ENCODE measurements at places on chromosomes 11 and 22.

- no peak for DNase-seq
Measured at GRCh38 chr22:39364714-39365491, 15.1 kb downstream of the SYNGR1 start.

GRCh38 chr11:23404225-23405160, 544.2 kb upstream of the CCDC179 start:
- DNase-seq = no peak

- no peak for DNase-seq
Measured at GRCh38 chr11:10122326-10123197, 171.5 kb downstream of the SBF2 start.

GRCh38 chr22:36029406-36029755, 757 bp upstream of the RBFOX2 start:
- DNase-seq = no peak

GRCh38 chr11:133509924-133510697, 22.2 kb downstream of the OPCML start:
- DNase-seq = no peak

GRCh38 chr11:76648061-76648460, 22.5 kb downstream of the LRRC32 start:
- no peak for DNase-seq

DNA sequence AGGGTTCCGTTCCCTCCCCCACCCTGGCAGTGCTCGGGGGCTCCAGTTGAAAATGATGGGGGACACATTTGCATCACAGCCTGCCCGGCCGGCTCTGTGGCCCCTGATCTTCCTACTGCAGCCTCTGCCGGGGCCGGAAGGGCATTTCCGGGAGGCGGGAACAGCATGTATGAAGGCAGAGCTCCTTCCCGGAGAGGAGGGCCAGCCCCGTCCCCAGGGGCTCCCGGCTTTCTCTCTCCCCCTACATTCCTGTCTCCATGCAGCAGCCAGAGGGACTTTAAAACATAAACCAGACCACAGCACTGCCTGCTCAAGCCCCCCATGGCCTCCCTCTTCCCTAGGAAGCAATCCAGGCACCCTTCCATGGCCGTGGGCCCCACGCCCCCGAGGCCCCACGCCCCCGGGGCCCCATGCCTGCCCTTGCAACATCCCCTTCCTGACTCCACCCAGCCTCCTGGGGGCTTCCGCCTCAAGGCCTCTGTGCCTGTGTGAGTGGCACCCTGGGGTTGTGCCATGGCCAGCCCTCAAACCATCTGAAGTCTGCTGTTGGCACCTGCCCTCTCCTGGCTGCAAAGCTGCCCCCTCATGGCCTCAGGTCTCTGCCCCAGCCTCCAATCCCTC, 73.1 kb downstream of the CDKN1C start:
- no peak for DNase-seq

- no peak for DNase-seq
Measured at GRCh38 chr11:103633068-103633788, 403.2 kb upstream of the DDI1 start.

DNA sequence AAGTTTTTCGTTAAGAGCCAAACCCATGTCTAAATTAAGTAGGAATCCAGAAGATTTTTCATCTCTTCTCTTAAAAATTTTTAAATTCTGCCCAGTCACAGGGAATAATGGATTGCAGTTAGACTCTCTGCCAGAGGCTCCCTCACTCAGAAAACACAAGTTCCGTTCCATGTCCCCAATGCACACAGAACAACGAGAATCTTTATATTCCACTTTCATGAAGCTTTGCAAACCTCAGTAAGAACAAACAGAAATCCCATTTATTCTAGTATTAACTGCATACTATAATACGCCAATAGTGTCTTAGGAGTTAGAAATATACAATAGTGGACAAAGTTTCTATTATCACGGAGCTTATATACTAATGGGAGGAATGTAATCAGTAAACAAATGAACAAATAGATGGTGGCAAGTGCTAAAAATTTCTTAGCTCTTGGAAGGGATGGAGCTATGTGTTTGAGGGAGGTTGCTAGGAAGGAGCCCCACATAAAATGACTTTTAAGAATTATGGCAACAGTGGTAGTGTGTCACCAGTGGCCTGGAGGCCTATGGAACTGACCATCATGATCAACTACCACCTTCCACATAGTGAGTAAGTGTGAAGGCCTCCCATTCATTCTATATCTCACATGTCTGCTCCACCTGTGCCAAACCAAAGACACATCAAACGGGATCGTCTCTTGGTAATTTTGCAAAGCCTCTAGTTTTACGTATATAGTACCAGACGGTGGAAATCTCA, 24.9 kb downstream of the PICALM start:
- no peak for DNase-seq
